Posterior cingulate gyrus (tissue), 11 donors: ENCODE measurements at places on chromosomes 1 and 21.

GRCh38 chr1:243494741-243495431 lies 239.0 kb downstream of the SDCCAG8 start:
- no peak for DNase-seq

GRCh38 chr21:40200946-40201345 lies 333.7 kb downstream of the PCP4 start:
- DNase-seq, result no peak

- no peak for DNase-seq
These were observed 62.8 kb upstream of the NEK2 start for GRCh38 chr1:211738096-211738690.

GRCh38 chr1:107247679-107248078 lies 106.8 kb downstream of the NTNG1 start:
- DNase-seq, result no peak

DNA sequence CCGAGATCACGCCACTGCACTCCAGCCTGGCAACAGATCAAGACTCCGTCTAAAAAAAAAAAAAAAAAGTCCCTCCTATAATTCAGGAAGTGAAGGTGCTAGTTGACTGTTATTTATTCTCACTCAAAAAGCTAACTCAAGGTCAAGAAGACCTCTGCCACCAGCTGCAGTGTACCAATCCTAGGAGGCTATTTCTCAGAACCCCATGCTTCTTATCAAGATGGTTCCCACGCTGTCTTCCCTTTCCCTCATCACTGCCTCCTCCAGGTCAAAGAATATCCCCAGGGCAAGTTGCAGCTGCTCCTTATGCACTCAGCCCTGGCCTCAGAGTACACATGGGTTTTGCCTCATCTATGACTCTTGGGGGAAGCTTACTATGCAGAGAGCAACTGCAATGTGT lies 53.6 kb downstream of the RERE start:
- no peak for DNase-seq

GRCh38 chr1:17263936-17264335 lies 15.0 kb downstream of the PADI3 start:
- no peak for DNase-seq

DNA sequence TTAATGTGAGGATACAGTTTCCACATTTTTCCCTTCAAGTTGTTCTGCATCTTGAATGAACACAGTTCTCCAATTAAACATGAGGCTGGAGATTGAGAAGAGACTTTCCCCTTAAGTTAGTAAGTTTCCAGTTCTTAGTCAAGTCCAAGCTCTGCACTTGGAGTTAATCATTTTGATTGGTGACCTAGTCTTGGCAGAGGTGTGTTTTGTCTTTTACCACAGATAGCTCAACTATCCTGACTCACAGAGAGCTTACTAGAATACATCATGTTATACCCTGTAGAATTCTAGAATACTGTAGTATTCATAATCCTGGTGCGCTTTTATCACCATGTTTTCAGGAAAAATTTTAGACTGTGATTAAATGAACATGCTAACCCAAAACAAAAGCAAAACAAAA lies 129.2 kb downstream of the CYYR1 start:
- no peak for DNase-seq

GRCh38 chr1:228401782-228402640 lies 4.6 kb downstream of the TRIM11 start:
- DNase-seq, result no peak

DNA sequence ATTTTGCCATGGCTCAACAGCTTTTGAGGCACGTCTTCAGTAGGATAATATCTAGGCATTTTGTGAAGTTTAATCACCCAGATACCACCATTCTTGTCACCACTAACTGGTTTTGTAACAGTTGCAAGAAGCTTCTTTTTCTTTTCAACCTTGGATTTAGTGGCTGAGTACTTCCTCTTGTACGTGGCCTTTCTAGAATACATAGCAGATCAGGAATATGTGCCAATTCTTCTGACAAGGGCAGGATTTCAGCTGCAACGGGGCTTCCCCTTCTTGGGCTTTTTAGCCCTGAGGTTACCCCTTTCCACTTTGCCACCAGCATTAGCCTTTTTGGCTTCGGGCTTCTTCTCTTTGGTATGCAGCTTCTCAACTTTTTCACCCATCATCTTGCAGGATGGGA lies 79.3 kb upstream of the WARS2 start:
- no peak for DNase-seq

GRCh38 chr1:53681977-53682685 lies 56.8 kb downstream of the GLIS1 start:
- DNase-seq, result peak; percentile 25
